Activated naive CD4-positive, alpha-beta T cell (primary cell): ENCODE measurements at places on chromosomes 16 and 17.

GRCh38 chr16:17320009-17320408 lies 150.8 kb downstream of the XYLT1 start:
- DNase-seq, result no peak

GRCh38 chr17:38604479-38605403 lies 1.0 kb downstream of the SRCIN1 start:
- DNase-seq, result no peak

DNA sequence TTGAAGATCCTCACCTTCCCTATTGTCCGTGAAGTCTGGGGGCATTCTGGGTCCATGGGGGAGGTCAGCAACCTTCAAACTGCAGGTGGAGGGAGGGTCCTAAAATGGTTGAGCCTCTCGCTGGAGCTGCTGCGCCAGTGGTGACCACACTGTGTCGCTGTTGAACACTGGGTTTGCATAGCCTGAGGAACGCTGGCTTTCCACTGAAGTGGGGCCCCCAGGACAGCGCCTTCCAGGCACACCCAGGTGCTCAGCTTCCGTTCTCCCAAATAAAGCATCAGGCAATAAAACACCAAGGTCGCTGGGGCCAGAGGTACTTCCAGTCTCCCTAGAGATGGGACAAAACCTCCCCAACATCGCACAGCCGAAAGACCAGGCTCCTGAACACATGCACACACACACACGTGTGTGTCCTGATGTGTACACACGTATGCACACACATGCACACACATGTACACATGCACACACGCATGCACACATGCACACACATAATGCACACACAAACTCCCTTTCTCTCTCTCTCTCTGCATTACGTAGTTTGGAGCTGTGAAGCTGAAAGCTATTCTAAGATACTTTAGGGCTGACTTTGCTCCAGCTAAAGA lies 120.6 kb downstream of the IRF8 start:
- no peak for DNase-seq

GRCh38 chr17:79088247-79088996 lies 13.8 kb downstream of the ENGASE start:
- no peak for DNase-seq

DNA sequence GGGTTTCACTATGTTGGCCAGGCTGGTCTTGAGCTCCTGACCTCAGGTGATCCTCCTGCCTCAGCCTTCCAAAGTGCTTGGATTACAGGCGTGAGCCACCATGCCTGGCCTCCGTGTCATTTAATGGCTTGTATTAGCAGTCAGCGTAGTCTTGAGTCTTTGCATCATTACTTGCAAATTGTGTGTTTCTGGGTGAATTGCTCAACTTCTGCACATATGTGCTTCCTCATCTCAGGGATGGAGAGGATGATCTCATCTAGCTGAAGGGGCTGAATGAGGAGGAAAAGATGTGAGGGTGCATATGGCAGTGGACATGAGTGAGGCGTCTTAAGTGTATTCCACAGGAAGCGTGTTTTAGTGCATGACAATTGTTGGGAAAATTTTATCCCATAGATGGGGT lies 155.8 kb downstream of the SNX29 start:
- no peak for DNase-seq

- DNase-seq, result no peak
Measured at GRCh38 chr16:13507530-13507929, 412.4 kb upstream of the ERCC4 start.

DNA sequence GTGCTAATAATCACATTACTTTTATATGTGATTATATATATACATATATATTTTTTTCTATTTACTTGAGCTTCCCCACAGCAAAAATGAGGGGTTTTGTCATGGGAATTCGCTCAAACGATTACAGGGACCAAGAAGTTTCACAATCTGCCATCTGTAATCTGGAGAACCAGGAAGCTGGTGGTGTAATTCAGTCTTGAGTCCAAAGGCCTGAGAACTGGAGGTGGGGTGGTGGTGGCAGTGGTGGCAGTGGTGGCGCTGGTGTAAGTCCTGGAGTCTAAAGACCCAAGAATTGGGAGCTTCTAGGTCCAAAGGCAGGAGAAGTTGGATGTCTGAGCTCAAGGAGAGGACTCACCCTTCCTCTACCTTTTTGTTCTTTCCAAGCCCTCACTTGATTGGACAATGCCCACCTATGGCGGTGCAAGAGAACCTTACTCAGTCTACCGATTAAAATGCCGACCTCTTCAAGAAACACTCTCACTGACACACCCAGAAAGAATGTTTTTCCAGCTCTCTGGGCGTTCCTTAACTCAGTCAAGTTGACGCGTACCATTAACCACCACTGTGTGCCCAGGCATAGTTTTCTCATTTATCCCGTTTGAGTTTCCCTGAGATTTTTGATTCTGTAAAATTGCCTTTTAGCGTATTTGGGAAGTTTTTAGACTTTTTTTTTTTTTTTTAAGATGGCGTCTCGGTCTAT lies 31.9 kb downstream of the POLR2A start:
- DNase-seq, result no peak

- DNase-seq, result no peak
Measured at GRCh38 chr16:70656712-70657263, 10.4 kb downstream of the IL34 start.

DNA sequence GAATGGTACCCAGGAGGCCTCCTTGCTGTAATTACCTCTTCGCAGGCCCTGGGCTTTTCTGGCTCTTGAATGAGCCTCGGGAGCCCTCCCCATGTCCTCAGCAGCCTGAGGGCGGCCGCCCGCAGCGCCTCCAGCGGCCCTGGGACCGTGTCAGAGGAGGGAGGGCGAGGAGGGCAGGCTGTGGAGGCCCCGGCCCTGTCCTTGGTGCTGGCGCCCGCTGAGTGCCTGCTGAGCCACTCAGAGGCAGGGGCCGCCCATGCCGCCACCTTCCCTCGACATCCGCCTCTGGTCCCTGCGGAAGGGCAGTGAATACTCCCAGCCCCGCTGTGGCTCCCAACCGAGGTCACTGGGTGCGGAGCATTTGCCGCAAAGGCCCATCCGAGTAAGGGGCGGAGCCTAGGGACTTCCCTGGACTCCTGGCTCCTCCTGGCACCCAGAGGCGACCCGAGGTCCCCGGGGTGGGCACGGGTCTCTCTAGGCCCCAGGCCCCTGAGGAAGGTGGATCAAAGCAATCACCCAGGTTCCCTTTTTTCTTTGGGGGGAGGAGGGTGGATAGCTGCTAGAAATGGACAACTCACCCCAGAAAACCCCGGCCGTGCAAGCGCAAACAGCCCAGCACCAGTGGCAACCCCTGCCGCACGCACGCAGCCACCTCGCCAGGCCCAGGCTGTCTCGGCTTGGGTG lies 2.8 kb downstream of the RBFOX3 start:
- no peak for DNase-seq

GRCh38 chr16:79605999-79606398 lies 5.5 kb upstream of the MAF start:
- no peak for DNase-seq

DNA sequence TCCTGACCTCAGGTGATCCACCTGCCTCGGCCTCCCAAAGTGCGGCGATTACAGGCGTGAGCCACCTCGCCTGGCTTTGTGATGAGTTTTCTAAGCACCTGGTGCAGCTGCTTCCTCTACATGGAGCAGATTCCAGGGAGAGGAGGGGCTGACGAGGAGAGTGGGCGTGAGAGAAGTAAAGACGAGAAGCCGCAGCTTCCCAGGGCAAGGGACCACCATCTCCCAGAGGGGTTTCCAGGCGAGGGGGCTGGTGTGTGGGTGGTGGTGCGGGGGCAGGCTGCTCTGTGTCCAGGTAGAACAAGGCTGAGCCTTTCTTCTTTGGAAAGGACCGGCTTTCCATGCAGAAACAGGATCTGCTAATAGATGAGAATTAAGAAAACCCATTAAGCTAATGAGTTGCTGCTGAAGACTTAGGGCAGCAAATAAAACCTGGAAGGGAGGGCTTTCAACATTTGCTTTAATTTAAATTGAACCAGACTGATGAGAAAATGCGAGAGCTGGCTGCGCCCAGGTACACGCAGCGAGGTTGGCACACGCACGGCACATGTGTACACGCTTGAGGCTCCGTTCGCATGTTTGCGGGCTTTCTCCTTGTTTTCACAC lies 236.7 kb downstream of the RBFOX3 start:
- no peak for DNase-seq

GRCh38 chr16:56623637-56624036 lies 1.9 kb upstream of the MT1E start:
- no peak for DNase-seq

- no peak for DNase-seq
Measured at GRCh38 chr17:13475574-13476223, 126.0 kb downstream of the HS3ST3A1 start.

DNA sequence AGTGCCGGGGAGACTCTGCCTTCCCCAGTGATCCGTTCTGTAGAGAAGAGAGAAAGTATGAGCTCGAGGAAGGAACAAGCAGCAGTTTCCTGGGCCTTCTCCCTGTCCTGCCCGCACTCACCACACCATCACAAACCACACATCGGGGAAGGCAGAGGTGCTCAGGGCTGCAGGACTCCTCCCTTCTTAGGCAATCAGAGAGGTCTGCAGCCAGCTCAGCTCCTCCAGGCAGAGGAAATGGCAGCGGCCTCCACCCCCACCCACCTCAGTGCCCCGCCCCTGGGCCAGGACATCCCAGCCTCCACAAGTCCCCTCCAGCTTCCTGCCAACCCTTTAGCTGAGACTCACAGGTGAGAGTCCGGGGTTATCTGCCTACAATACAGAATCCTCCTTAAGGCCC lies 2.0 kb downstream of the ZNF319 start:
- no peak for DNase-seq

DNA sequence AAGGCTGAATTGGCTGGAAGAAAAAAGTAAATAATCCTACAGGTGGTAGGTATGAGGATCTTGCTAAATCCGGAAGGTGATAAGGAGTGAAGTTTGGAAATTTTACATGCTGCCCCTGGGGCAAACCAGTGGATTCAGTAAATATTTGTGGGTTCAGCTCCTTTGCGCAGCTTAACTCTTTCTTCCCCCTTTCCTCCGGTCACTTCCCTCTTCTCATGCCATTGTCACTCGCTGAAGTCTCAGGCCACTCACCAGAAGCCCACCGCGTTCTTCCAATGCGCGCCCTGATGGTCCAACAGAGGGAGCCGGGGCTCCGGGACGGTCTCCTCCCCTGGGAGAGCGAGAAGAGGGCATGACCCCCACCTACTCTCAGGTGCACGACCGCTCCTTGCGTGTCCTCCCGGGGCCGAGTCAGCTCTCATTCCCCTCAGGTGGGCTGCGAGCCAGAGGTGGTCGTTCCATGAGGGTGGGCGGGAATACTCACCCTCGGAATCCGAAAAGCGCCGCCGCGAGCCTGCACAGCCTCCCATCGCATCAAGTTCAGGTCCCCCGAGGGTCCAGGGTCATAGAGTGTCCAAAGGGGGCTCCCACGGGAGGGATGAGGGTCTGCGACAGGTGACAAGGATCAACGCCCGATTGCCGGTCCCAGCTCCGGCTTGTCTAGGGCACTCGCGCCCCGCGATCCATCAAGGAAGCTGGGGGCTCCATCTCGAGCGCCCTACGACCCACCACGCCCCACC lies 474 bp downstream of the CLN3 start:
- no peak for DNase-seq

GRCh38 chr16:55488306-55488705 lies 9.3 kb downstream of the MMP2 start:
- no peak for DNase-seq

DNA sequence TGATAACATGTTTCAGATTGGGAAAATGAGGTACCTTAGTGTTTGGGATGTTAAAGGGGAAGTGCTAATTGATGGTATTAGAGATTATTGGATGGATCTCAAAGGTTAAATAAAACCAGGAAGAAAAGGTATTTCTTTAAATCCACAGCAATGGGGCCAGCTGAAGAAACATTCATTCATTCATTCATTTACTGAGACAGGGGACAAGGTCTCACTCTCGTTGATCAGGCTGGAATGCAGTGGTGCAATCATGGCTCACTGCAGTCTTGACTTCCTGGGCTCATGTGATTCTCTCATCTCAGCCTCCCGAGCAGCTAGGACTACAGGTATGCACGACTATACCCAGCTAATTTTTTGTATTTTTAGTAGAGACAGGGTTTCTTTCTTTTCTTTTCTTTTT lies 19.8 kb downstream of the EARS2 start:
- DNase-seq, result no peak

DNA sequence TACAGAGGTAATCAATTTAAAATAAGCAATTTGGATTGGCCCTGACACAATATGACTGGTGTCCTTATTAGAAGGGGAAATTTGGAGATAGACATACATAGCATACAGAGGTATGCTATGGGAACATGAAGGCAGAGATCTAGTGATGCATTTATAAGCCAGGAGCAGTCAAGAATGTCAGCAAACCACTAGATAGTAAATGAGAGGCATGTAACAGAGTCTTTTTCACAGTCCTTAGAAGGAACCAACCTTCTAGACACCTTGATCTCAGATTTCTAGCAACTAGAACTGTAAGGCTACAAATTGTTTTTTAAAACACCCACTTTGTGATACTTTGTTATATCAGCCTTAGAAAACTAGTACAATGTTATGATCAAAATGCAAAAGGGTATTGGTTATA lies 54.3 kb upstream of the CA10 start:
- DNase-seq, result no peak

DNA sequence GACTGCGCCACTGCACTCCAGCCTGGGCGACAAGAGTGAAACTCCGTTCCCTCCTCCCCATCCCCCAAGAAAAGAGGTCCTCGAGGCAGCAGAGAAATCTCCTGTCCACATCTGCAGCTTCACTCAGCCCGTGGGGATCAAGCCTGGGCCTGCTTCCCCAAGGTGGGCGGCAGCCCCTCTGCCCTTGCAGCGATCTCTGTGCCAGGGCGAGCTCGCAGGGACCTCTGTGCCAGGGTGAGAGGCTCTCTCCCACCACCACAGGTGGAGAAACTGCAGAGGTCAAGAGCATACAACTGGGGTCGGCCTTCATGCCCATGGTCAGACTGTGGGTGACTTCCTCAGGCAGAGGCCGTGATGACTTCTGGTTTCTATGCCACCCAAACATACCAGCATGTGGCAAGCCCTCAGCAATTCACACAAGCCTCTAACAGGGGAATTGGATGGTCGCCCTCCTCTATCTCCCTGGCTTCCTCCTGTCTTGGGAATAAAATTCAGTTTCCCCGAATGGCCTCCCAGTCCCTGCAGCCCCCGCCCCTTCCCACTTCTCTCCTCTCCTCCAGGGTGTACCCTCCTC lies 5.5 kb downstream of the SLC43A2 start:
- no peak for DNase-seq

- DNase-seq, result no peak
Measured at GRCh38 chr17:78133179-78133951, 2.8 kb downstream of the TMC8 start.

- no peak for DNase-seq
Measured at GRCh38 chr17:41002814-41003213, 3.1 kb upstream of the KRTAP3-2 start.

DNA sequence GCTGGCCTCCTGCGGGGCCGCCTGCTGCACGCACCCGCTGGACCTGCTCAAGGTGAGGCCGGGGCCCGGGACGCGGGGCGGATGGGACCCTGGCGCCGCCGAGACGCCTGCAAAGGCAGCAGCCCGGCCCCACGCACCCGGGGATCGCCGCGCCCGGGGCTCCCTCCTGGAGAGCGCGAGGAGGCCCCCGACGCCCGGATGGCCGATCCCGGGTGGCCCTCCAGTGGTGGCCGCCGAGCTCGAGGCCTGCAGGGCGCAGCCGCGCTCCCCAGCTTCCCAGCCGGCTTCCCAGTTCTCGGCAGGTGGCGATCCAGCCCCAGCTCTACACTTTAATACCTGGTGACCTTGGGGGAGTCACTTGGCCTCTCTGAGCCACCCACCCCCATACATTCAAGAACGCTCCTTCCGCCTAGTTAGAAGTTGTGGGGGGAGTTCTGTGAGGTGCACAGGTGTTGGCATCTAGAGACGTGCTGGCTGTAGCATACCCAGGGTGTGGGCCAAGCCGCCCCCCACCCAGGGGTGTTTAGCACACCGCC lies 452 bp downstream of the SLC25A10 start:
- no peak for DNase-seq
